Midbrain (tissue), 1 donor: ENCODE measurements at places on chromosomes 1 and 21.

DNA sequence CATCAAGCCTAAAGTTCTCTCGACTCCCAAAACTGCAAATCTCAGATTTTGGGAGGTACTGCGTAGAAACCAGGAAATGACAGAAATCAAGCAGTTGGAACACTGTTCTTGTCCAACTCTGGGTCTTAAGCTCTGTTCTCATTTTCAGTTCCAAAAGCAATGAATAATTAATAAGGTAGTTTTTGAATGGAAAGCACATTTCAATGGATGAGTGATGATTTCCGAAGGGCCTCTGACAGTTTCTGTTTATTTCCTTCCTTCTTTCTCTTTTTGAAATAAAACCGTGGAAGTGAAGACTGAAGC is 20.9 kb upstream of the TARBP1 start:
- no peak for DNase-seq

DNA sequence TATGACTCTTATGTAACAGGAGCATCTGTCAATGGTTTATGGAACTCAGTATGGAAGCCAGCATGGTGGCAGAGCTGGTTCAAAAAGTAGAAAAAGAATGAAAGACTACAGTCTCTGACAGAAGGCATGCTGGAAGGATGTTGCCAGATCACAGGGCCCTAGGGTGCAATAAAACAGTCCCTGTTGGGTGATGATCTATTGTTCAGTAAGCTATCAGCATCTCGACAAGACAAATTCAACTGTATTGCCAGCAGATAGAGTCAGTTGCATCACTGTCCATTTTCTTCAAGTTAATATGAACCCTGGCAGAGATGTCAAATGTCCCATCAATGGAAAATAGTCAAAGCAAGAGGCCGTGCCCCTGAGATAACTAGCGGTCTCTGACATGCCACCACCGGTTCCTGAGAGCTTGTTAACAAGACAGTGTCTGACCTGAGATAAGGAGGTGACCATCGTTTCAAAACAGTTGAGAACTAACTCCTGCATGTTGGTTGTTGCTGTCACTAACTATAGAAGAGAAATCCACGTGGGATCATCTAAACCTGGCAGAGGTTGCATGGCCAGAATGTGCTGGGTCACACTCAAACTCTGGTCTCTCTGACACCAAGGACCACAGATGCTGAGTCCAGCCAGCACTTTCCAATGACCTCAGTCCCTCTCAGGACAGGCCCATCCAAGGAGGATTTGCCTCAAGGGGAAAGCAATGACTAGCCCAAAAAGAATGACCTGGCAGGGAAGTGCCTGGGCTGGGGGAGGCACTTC is 125.9 kb downstream of the RIPK4 start:
- DNase-seq = no peak

- DNase-seq = no peak
These were observed 52.8 kb upstream of the GNG4 start for GRCh38 chr1:235702412-235702811.

DNA sequence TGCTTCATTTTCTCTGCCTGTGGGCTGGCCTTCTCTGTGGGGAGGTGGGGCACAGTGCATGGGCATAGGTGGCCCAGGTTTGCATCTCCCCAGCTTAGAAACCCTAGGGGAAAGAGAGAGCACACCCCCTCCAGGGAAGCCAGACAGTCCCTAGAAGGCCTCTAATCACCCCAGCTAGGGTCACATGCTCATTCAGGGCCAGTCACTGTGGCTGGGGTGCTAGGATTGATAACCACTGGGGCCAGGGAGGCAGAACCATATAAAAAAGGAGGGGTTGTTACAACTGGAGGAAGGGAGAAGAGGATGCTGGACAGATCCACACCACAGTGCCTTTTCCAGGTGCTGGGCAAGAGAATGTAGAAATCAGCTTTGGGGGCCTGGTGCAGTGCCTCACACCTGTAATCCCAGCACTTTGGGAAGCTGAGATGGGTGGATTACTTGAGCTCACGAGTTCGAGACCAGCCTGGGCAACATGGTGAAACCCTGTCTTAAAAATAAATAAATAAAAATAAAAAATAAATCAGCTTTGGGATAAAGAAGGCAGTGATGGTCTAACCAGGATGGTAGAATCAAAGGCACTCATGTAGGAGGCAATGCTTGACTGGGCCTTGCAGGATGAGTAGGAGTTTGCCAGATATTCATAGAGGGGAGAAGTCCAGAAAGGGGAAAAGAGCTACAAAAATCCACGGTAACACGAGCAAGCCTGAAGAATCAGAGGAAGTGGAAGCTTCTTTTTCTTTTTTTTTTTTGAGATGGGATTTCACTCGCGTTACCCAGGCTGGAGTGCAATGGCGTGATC is 19.5 kb downstream of the FBLIM1 start:
- no peak for DNase-seq

GRCh38 chr1:15618655-15619525 is 1.6 kb downstream of the DDI2 start:
- DNase-seq = no peak

- no peak for DNase-seq
These were observed 19.0 kb upstream of the PRSS38 start for GRCh38 chr1:227796359-227796915.

GRCh38 chr1:67535474-67535873 is 105.3 kb upstream of the SERBP1 start:
- peak; percentile 62 for DNase-seq
